ENCODE measurements at places on chromosomes 7 and 10.

DNA sequence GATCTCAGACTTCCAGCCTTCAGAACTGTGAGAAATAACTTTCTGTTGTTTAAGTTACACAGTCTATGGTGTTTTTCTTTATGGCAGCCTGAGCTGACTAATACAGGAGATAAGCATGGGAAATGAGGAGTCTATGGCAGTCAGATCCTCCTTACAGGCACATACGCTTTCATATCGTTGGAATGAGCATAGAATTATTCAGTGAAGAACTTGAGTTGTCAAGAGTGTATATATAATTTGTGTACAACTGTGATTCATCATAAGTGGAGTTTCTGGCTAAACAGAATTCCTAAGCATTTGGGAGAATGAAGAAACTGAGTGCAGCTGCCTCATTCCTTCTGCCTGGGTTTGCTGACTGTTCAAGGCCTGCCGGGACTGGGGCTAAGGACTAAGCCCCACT, 516.7 kb downstream of the ADRA2A start:
- no peak for DNase-seq

GRCh38 chr7:126529254-126529653, 723.5 kb downstream of the GRM8 start:
- no peak for DNase-seq

DNA sequence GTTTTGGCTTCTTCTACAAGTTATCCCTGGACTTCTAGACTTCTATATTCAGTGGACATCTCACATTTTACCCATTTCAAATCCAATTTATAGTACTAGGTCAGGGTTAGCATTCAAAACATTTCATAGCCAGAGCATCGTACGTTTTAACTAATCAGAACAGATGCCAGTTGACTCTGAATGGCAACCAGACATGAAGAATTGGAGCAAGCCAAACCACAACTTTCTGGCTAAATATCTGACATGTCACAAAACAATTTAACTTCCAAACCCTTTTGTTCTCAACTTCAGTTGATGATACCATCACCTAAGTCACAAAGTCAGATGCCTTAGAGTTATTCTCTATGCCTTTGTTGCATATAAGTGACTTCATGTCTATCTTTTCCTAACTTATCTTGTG, 1105.7 kb downstream of the XPNPEP1 start:
- no peak for DNase-seq

DNA sequence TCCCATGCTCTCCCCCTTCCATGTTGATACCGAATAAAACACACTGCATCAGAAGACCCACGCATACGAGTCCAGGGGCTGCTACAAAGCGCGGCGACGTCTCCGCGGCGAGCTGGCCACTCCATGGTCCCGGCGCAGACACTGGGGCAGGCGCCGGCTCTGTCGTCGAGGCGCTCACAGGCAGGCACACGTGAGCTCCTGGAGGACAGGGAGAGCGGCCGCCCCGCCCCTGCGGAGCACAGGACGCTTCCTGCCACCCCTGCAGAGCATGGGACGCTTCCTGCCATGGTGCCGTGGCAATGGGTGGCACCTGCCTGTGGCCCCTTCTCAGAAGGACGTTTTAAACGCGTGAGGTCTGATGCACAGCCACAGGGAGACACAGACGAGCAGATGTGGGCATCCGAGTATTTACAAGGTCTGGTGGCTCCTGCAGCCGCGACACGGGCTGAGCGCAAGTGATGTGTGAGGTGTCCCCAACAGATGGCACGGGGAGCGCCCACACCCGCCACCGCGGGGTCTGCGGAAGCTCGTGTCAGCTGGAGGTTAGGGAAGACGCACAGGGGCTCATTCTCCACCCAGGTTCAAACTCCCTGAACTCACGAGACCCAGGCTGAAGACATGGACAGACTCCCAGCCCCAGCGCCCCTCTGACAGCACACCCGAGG, 21.4 kb upstream of the GPR146 start:
- no peak for DNase-seq

DNA sequence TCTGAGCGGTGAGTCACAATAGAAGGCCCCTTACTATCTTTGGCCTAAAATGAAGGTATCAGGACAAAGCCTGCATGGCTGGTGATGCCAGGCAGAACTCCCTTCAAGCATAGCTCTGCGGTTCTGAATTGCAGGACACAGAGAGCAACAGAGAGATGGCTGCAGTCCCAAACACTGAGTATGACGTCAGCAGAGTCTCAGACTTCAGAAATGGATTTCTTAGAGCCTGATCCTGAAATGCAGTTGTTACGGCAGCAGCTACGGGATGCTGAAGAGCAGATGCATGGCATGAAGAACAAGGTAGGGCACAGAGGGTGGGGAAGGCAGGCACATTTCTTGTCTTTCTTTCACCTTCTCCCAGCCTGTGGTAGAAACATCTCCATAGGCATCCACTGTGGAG, 13.5 kb downstream of the CCDC136 start:
- DNase-seq: no peak

GRCh38 chr7:107972941-107973376, 30.0 kb downstream of the LAMB1 start:
- DNase-seq: no peak

- no peak for DNase-seq
Measured at GRCh38 chr10:124206616-124207015, 113.2 kb upstream of the CHST15 start.

GRCh38 chr10:110504111-110504735, 6.5 kb downstream of the DUSP5 start:
- DNase-seq: peak; percentile 74

DNA sequence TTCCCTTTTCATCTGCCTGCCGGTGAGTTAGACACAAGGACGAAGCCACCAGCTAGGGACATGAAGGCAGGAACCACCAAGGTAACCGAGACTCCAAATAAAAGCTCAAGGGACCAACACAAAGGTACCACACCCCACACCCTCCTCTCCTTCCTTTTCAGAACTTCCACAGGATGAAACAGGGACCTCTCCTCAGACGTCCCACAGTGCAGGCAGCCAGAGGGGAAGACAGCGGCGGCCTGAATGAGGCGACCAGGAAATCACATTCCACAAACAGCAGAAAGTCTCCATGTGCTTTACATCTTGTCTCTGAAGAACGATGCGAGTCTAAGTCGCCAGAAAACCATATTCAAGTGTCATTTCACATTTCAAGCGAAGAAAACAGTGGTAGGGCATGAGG, 97.8 kb downstream of the DIP2C start:
- no peak for DNase-seq

DNA sequence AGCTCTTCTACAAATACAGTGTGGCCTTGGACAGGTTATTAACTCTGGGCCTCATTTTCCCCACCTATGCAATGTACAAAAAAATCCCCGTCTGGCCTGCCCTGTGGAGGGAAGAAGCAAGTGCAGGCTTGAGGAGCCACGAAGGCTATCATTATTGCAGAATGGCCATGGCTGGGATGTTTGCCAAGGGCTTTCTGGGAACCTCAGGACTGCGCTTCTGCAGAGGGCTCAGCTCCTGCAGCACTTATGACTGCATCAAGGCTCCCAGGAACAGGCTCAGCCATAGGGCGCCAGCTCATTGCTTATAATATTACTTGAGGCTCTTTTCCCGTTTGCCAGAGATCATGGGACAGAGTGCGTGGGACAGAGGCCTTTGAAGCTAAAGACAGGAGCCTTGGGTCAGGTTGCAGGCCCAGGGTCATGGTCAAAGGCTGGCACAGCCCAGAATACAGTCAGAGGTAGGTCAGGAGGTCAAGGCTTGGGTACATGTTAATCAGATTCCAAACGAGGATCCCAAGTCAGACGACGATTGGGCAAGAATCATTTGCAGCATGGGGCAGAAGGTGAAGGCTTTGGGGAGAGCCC, 20.6 kb upstream of the C10orf105 start:
- DNase-seq: no peak

DNA sequence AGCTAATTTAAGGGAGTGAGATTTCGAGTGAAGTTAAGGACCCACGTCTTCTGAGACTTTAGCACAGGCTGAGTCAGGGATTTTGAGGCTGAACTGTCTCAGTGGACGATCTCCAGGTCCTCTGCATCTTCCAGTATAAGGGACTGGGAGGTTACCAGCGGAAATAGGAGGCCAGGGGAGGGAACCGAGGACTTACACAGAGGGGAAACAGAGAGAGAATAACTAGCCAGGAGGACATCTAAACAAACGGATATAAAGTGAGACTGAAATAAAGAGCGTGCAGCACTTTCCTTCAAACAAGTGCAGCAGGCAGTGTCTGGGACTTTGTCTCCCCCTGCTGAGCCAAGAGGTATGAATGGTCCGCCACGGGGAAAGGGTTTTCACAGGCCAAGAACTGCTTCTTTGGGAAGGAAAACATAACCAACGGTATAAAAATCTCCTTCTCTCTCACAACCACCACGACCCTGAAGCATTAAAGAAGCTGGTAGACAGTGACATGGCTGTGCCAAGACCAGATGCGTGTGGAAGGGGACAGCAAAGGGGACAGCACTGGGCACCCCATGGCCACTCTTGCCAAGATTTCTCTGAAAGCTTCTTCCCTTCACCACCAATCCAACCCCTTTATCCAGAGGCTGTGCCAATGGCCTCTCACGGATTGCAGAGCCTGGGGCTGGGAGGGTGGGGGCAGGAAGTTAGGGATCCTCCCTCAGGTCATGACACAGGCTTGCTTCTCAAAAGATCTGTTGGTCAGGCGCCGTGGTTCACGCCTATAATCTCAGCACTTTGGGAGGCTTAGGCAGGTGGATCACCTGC, 72.0 kb downstream of the SLC37A3 start:
- peak; percentile 66 for DNase-seq

- DNase-seq: no peak
Measured at GRCh38 chr7:132865366-132866143, 216.3 kb downstream of the CHCHD3 start.

- no peak for DNase-seq
Measured at GRCh38 chr10:107264742-107265141, 100.2 kb upstream of the SORCS1 start.

- peak; percentile 61 for DNase-seq
Measured at GRCh38 chr10:61784354-61785133, 117.0 kb upstream of the ARID5B start.
